ENCODE measurements at places on chromosomes 2 and 18.

GRCh38 chr2:70959851-70960832 is 18.3 kb upstream of the ANKRD53 start:
- DNase-seq, result no peak

GRCh38 chr18:36211612-36212065 is 24.3 kb downstream of the MOCOS start:
- DNase-seq, result no peak

GRCh38 chr2:11292464-11293255 is 51.8 kb downstream of the ROCK2 start:
- DNase-seq, result no peak

DNA sequence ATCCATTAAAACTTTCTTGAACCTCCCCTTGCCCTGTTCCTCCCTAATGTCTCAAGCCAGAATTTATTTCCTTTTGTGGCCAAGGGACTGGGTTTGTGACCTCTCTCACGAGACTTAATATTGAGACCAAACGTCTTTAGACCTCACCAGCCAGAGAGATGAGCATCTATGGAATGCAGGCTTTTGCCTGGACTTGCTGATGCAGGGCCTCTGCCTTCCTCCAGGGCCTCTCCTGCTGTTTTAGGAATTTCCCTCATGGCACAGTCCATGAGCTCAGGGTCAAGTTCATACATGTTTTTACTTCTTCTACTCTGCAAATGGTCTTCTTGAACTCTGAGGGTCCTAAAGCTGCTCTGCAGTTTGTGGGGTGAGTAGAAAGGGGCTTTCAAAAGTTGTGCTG is 22.3 kb downstream of the IL1B start:
- DNase-seq, result peak; percentile 22

DNA sequence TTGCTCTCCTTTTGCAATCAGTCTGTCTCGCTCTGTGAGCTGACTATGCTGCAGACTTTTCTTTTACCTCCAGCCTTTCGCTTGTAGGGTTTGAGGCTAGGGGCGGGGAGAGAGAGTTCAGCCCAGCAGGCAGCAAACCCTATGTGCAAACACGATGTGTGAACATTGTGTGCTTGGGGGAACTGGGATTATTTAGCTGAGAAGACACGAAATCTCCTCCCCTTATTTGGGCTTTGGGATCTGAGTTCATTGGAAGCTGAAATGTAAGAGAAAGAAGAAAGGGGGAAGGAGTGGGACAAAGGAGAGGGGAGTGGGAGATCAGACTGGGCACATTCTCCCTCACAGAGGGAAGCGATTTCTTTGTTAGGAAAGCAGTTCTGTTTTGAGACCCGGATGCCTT is 189.6 kb upstream of the TNP1 start:
- no peak for DNase-seq

DNA sequence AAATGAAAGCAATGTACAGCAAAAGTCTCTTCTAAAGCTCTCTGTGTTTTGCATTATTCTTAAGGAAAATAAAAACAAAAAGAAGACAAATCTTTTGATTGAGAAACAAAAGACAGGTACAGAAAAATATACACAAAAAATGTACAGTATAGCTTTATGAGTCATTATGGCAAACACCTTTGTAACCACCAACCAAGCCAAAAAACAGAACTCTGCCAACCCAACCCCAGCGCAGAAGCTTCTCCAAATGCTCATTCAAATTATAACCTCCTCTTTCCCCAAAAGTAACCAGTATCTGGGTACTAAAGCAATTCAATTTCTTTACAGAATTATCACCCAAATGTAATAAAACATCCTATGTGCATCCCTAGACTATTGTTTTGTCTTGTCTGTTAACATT is 255.9 kb upstream of the STON1 start:
- DNase-seq, result no peak

DNA sequence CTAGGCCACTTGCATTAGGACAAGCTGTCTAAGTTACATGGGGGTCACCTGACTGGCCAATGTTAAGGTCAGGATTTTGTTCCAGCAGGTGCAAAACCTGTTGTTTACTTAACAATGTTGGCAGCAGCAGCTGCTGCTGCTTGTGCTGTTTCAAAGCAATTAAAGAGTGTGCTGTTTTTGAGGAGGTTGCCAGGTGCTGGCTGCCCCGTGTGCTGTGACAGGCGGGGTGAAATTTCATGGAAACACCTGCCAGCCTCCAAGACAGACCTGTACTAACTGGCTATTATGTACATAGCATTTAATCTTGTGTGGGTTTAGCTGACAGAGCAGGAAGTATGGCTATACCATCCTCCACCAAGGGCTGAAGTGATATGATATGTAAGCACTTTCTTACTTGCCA is 224.9 kb downstream of the ASXL3 start:
- DNase-seq, result no peak

Data from ACHN (cell line).